ENCODE measurements at places on chromosomes 4 and X. TPM values are rescaled to one million over a fixed set of nuclear protein-coding genes. Genes with fewer than 3 reads are reported as not detected.

Gene VCX3A
- total RNA-seq: not detected

Gene RTL9
- total RNA-seq: not detected

Gene SPIN3
- 9.7 TPM for total RNA-seq

Gene SOX3
- total RNA-seq: not detected

Gene HDAC6
- 83.4 TPM for total RNA-seq

Gene IL21
- 0.91 TPM for total RNA-seq
